Activated naive CD8-positive, alpha-beta T cell treated with anti-CD3 and anti-CD28 coated beads for 36 hours (primary cell): ENCODE measurements at places on chromosomes 5 and 9. TPM values are rescaled to one million over a fixed set of nuclear protein-coding genes. Genes with fewer than 3 reads are reported as not detected.

AIF1L gene
- total RNA-seq, result 0.92 TPM

C7 gene
- not detected for total RNA-seq

SLU7 gene
- total RNA-seq, result 43.7 TPM

ADAMTSL1 gene
- total RNA-seq, result not detected

ZNF879 gene
- 2.1 TPM for total RNA-seq

MEIKIN gene
- not detected for total RNA-seq

SPEF2 gene
- 6.1 TPM for total RNA-seq

MZB1 gene
- total RNA-seq, result 10.6 TPM

ZNF454 gene
- not detected for total RNA-seq

ADRB2 gene
- total RNA-seq, result 0.23 TPM

PCDHGB4 gene
- not detected for total RNA-seq

PLK2 gene
- total RNA-seq, result 2.3 TPM

CCDC183 gene
- total RNA-seq, result 0.43 TPM

PCDHGA3 gene
- not detected for total RNA-seq

GOLGA1 gene
- 14.3 TPM for total RNA-seq

GM2A gene
- 18.0 TPM for total RNA-seq

TAF11L7 gene
- total RNA-seq, result not detected

MOB3B gene
- 1.3 TPM for total RNA-seq

ACOT12 gene
- total RNA-seq, result not detected

CCL21 gene
- total RNA-seq, result not detected

INSYN2B gene
- not detected for total RNA-seq

OR1L1 gene
- total RNA-seq, result not detected

PCAT7 gene
- total RNA-seq, result not detected

SARDH gene
- 2.3 TPM for total RNA-seq

ARSI gene
- not detected for total RNA-seq

RABEPK gene
- 41.6 TPM for total RNA-seq

AK8 gene
- total RNA-seq, result 0.10 TPM
